Sciatic nerve (tissue), 2 donors: ENCODE measurements at places on chromosomes 12 and 14. TPM values are rescaled to one million over a fixed set of nuclear protein-coding genes. Genes with fewer than 3 reads are reported as not detected.

Gene CCDC197
- total RNA-seq = not detected

Gene RFX4
- not detected for total RNA-seq

Gene BLOC1S1
- 171 TPM for total RNA-seq

Gene ARHGDIB
- total RNA-seq = 73.5 TPM

Gene TAS2R9
- not detected for total RNA-seq

Gene TOMM20L
- not detected for total RNA-seq

Gene ERBB3
- 159 TPM for total RNA-seq

Gene IFNG-AS1
- total RNA-seq = 0.27 TPM

Gene COL2A1
- not detected for total RNA-seq

Gene PDE3A
- 10.1 TPM for total RNA-seq

- DNase-seq = no peak
Observed at GRCh38 chr12:4052691-4053090, 179.5 kb upstream of the PARP11 start.

- DNase-seq = no peak
Observed at GRCh38 chr12:130770413-130771028, 54.4 kb upstream of the RIMBP2 start.

GRCh38 chr12:108115123-108116121 is 13.7 kb upstream of the WSCD2 start:
- no peak for DNase-seq

DNA sequence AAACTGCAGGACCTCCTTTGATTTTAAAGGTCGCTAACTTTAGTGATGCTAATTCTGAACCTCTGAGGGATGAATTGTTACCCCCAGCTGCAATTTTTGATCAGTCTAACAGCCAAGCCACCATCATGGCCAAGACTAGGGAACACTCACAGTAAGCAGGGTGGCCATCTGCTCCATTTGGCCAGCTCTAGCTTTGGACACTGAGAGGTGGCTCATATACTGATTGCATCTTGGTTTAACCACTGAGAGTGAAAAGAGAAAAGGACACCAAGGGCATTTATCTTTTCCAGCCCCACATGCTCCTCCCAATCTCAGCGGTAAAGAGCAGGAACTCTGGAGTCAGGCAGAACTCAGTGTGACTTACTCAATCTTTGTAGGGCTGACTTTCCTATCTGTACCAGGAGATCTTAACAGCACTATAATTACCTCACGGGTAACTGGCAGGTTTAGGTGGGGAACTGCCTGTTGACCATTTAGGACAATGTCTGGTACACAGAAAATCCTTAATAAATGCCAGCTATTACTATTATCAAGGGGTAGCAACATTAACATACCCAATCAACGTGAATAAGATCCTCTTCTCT is 6.2 kb downstream of the LPCAT3 start:
- no peak for DNase-seq

DNA sequence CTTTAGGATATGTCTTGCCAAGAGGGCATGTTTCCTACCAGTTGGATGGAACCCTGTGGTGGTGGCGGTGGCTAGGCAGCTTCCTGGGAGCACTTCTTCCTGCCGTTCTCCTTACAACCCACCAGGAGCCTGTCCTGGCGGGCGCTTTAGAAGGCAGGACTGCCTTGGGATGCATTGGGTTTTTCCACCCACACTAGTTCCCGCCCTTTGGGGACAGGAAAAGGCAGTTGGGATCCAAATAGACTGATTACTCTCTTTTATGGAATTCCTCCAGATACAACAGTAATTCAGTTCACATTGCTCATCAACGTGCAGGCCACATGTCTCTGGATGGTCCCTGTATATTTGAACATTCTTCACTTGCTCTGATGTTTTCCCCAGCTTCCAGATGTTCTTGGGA is 305.7 kb upstream of the SSTR1 start:
- peak; percentile 67 for DNase-seq

GRCh38 chr14:23559010-23559925 is 3.2 kb downstream of the THTPA start:
- no peak for DNase-seq

GRCh38 chr12:120109570-120110267 is 6.8 kb downstream of the RAB35 start:
- DNase-seq = no peak

- no peak for DNase-seq
Observed at GRCh38 chr12:111435661-111436201, 30.0 kb downstream of the SH2B3 start.

- DNase-seq = peak; percentile 83
Observed at GRCh38 chr12:57772429-57773322, at the start of gene EEF1AKMT3. Gene EEF1AKMT3 (plus strand): TSS chr12:57772614. CDS start chr12:57772725, 111 bp downstream.

DNA sequence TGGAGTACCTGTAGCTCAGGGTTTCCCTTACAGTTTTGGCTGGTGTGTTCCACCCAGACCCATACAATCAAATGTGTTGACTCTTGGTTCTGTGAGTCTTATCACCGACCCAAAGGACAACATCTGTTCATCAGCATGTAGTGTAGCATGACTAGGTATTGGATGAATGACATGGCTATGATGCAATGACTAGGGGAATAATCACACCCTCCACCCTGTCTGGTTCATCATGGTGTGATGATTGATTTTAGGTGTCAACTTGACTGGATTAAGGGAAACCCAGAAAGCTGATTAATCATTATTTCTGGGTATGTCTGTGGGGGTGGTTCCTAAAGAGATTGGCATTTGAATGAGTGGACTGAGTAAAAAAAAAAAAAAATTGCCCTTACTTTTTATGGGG is 311.3 kb downstream of the DPF3 start:
- no peak for DNase-seq

DNA sequence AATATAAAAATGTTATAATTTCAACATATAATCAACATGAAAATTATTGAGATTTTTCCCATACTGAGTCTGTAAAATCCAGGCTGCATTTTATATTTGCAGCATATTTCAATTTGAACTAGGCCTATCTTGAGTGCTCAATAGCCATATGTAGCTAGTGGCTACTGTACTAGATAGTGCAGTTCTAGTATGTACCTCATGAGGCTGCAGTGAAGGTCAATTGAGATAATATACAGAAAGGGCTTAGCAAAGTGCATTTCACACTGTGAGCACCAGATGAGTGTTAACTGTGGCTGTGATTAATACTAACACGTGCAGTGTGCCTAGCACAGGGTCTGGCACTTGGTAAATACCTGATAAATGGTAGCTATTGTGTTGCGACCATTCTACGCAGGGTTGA is 5.4 kb upstream of the SLC22A17 start:
- no peak for DNase-seq

GRCh38 chr14:67746927-67747326 is 45.2 kb downstream of the RDH12 start:
- DNase-seq = no peak

- no peak for DNase-seq
Observed at GRCh38 chr12:57807285-57807684, 11.2 kb downstream of the AVIL start.

DNA sequence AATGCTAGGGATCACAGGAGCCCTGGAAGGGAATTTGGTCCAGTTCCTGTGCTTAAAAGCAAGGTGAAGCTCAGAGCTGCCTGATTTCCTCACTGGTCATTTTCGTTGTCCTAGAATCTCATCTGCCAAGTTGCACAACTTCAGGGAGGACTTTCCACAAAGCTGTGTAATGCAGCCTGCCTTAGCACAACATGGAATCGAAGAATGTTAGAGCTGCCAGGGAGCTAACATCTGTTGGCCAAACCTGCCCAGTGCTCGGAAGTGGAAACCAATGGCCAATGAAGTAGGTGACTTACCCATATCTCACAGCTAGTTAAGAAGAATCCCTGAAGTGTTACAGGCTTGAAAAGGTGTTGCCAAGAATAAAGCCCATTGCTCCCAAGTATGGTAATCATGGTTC is 79.9 kb upstream of the SSTR1 start:
- no peak for DNase-seq

DNA sequence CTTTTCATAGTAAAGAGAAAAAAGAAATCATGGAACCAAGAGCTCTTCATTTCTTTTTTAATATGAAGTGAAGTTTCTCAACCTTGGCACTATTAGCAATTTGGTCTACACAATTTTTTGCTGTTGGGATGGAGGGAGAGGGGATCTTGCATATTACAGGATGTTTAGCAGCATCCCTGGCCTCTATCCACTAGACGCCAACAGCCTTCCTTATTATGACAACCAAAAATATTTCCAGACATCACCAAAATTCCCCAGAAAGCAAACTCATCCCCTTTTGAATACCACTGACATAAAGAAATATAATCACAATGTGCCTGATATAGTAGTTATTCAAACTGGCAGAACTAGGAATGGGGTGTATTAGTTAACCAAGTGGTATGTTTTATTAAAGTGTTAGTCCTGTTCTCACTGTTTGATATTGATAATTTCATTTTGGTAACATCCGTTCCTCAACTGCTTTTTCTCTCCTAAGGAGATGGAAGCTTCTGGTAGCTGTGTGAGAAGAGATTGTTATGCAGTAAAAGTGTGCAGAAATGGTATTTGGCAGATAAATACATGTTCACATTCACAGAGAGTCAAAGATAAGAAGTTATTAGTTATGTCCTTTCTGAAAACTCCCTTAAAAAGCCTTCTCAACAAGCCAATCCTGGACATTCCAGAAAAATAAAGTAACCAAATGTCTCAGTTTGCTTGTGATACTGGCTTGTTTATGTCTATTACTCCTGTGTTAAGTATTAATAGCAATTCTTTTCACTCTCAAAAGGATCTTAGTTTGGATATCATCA is 699.9 kb downstream of the C12orf50 start:
- no peak for DNase-seq

GRCh38 chr12:48894271-48894670 is 28.6 kb upstream of the RND1 start:
- no peak for DNase-seq

DNA sequence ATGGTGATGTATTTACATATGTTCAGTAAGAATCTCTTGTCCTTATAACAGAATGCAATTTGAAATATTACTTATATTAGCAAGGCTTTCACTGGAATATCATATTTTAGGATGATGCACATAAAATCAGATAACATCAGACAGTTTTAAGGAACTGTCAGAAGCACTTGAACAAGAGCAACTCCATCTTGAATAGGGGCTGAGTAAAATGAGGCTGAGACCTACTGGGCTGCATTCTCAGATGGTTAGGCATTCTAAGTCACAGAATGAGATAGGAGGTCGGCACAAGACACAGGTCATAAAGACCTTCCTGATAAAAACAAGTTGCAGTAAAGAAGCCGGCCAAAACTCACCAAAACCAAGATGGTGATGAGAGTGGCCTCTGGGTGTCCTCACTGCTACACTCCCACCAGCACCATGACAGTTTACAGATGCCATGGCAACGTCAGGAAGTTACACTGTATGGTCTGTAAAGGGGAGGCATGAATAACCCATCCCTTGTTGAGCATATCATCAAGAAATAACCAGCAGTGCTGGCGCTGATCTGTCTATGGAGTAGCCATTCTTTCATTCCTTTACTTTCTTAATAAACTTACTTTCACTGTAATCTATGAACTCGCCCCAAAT is 27.6 kb upstream of the ETV6 start:
- DNase-seq = no peak

DNA sequence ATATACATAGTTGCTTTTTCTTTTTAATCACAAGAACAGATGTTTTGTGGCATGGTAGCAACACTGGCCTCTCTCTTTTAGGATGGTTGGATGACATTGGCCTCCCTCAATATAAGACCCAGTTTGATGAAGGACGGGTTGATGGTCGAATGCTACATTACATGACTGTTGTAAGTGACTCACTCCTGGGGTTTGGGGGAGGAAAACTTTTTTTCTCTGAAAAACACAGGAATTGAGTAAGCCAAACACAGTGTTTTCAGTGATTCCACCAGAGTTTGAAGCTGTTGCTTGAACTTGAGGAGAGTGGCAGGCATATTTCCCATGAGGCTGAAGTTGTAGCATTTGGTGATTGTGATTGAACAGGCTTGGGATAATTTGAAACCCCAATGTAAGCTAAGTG is 13.7 kb upstream of the REP15 start:
- DNase-seq = no peak

DNA sequence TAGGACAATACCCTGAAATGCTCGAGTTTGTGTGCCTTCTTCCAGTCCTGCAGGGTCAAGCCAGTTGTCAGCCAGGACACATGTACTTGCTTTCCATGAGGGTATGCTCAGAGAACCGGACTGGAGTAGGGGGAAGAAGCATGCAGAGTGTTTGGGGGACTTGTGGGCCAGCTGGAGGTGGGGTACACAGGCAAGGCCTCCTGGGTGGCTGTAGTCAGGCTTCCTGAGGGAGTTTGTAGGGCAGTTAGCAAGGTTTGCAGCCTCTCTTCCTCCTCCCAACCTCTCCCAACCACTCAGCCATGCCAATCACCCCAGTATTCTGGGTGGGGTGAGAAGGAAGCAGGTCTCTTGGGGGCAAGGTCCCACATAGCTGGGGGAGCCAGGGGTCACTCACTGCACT is 47.0 kb upstream of the RHOJ start:
- no peak for DNase-seq

DNA sequence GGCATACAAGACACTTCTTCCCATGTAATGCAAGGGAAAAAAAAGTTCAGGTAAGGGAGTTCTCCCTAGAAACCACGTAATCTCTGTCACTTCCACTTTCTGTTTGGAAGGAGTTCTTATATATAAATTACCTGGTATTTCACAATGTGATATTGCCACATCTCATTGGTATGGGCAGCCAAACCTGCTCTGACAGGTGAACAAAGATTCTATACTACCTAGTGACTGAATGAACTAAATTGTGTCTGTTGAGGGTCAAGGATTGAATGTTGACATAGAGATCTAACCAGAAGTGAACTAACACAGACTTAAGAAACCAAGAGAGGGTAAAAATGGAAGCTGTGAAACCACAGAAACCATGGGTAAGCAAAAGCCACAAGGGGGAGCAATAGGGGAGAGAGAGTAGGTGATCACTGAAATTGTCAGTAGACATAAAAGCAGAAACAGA is 161.3 kb downstream of the RPL10L start:
- no peak for DNase-seq

GRCh38 chr12:44875954-44876543 is at the start of gene NELL2:
Gene NELL2 (minus strand): TSS chr12:44876315. CDS start chr12:44875869, 446 bp downstream.
- no peak for DNase-seq

GRCh38 chr14:68181519-68182326 is 362.1 kb downstream of the RAD51B start:
- no peak for DNase-seq

GRCh38 chr14:73293782-73294781 is 56.8 kb downstream of the PAPLN start:
- DNase-seq = no peak

DNA sequence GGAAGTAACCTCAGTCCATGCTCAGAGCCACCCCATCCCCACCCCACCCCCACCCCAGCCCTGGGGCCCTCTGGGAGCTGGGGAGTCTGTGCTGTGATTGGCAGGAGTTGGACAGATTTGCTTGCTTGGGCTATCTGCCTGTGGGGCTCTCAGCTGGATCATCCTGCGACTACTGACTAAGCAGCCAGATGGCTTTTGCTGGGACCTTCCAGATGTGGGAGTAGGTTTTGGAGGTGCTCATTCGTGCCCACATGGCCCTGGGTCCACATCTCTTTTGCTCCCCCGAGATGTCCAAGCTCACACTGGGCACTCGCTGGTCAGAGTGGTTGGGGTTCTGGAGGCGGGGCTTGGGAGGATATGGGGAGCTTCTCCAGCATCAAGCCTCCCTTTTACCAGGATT is 138.9 kb downstream of the TSPAN9 start:
- no peak for DNase-seq

GRCh38 chr14:58872061-58872460 is 234.3 kb downstream of the DACT1 start:
- DNase-seq = no peak

- no peak for DNase-seq
Observed at GRCh38 chr14:90405101-90405500, 8.3 kb downstream of the CALM1 start.
